A549 treated with Mapracorat at 1 μM for 4 hours (cell line): ENCODE measurements at places on chromosomes 12 and 14. TPM values are rescaled to one million over a fixed set of nuclear protein-coding genes. Genes with fewer than 3 reads are reported as not detected.

KLRC3 gene
- 0.18 to 0.53 TPM (median 0.24 TPM) in 4 of 5 replicates, not detected in the other for total RNA-seq

SOAT2 gene
- 0.14 to 0.28 TPM (median 0.23 TPM) in 5 replicates for total RNA-seq

LRTM2 gene
- 0.05 TPM in 1 of 5 replicates, not detected in the others for total RNA-seq

SLIRP gene
- 322 to 487 TPM (median 391 TPM) in 5 replicates for total RNA-seq

ZFHX2 gene
- total RNA-seq = 0.47 to 0.95 TPM (median 0.81 TPM) in 5 replicates
